WERI-Rb-1 (cell line): ENCODE measurements at places on chromosomes 7 and 10.

- no peak for DNase-seq
Measured at GRCh38 chr10:44427479-44427878, 42.6 kb upstream of the CXCL12 start.

- DNase-seq = no peak
Measured at GRCh38 chr7:130998993-130999602, 265.1 kb upstream of the KLF14 start.

GRCh38 chr7:151175047-151175792, 7.7 kb upstream of the GBX1 start:
- no peak for DNase-seq

- DNase-seq = no peak
Measured at GRCh38 chr10:287814-288213, 152.6 kb downstream of the ZMYND11 start.

GRCh38 chr7:134056816-134057215, 70.3 kb upstream of the LRGUK start:
- DNase-seq = no peak

DNA sequence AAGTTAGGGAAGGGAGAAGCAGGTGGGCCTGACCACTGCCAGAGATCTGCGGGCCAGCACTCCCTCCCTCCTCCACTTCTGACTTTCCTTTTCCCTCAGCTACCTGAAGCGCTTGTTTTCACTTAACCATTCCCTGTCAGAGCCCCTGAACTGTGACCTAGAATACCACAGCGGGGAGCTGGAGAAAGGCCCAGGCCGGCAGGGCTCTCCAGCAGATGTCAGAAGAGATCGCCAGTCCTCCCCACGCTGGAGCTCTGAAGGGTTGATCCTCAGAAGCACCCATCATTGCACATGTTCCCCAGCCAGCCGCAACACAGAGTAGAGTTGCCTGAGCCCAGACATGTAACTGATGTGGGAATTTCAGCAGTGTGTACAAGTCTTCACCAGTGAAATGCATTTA, 44.4 kb upstream of the GAD2 start:
- DNase-seq = no peak
